ENCODE measurements at places on chromosomes 4 and X.

- no peak for DNase-seq
Observed at GRCh38 chrX:155643240-155643639, 30.5 kb upstream of the TMLHE start.

- DNase-seq = no peak
Observed at GRCh38 chr4:145773581-145774234, 93.8 kb downstream of the C4orf51 start.

GRCh38 chrX:120334603-120335002 is 23.3 kb upstream of the TMEM255A start:
- DNase-seq = no peak

GRCh38 chr4:101337688-101338087 is 9.6 kb downstream of the PPP3CA start:
- no peak for DNase-seq

- no peak for DNase-seq
Observed at GRCh38 chr4:55214172-55214571, 88.8 kb upstream of the KDR start.

Data from cortex of kidney (tissue), 1 donor.